ENCODE measurements at places on chromosomes 2 and 18.

DNA sequence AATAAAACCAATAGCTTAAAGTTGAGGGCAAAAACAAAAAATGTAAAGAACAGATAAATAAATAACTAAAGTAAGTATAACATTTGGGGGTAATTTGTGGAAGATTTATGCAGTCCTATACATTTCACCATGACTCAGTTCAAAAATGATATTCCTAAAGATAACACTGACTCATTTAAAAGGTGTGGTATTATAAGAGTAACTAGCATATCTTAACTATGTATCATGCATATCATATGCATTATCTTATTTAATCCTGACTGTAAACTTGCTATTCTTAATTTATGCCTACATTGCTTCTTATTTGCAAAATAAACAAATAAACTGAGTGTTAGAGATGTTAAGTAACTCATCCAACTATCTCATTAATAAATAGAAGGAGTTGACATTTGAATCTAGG is 726.5 kb upstream of the PKDCC start:
- DNase-seq = no peak

- no peak for DNase-seq
Observed at GRCh38 chr2:128547667-128548066, 229.0 kb upstream of the HS6ST1 start.

DNA sequence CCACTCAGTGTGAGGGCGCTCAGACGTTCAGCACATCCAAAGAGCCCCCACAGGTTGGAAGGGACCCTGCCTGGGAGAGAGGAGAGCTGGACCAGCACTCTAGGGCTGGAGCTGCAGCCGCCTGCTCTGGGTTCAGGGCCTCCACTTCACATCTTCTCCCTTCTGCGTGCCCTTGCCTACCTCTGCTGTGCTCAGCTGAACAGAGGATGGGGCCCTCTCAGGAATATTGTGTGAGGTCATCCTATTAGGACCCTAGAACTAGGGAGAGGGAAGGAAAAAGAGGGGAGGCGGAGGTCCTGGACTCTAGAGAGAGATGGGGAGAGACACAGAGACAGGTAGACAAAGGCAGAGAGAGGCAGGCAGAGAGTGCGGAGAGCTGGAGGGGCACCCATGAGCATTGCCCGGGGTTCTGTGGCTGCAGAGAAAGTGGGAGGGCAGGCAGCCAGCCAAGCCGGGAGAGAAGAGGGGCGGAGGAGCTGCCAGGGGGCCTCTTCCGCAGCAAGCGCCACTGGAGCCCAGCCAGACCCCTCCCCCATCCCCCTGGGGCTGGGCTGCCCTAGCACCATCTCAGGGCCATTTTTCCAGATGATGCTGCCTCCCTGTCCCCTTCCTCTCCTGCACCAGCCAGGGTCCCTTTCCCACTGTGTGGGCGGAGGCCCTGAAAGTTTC is 8.3 kb upstream of the TNS1 start:
- DNase-seq = no peak

DNA sequence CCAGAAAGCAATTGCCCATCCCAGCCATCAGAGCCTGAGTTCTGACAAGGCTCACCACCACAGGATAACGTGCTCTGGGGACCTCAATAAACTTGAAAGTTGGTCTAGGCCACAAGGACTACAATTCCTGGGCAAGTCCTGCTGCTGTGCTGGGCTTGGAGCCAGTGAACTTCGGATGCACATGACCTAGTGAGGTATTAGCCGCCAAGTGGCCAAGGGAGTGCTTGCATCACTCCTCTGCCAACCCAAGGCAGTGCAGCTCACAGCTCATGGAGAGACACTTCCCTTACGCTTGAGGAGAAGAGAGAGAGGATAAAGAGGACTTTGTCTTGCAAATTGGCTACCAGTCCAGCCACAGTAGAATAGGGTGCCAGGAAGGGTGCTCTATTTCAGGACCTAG is 219.6 kb downstream of the MBD2 start:
- DNase-seq = no peak

DNA sequence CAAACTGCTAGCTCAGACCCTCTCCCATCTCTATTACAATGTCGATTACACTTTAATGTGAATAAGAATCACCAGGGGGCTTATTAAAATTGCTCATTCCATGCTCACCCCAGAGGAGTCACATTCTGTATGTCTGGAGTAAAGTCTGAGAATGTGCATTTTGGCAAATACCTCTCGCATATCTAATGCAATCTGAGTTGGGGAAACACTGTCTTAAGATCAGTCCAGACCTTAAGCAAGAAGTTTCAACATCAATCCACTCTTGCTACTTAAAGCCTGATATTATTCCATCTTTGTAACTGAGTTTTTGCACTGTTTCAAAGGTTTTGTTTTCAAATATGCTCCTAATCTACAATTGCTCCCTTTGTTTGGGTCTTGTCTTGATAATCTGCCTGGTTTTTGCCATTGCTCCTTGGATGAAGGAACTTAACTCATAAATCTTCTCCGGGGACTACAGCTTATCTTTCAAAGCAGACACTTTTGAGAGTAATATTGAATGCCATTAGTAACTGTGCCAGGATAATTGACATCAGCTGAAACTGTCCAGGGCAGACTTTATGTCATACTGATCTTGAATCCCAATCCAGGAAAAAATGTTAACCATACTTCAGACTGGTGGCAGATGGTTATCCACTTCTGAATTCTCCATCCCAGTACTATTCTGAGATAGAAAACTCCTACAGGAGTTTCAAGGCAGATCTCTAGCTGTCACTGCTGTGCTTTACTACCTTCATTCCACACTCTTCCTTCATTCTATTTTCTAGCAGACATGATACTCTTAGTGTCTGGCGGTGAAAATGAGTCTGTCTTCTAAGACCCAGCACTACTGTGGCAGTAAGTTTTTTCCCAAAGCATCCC is 200.9 kb downstream of the ERBB4 start:
- no peak for DNase-seq

DNA sequence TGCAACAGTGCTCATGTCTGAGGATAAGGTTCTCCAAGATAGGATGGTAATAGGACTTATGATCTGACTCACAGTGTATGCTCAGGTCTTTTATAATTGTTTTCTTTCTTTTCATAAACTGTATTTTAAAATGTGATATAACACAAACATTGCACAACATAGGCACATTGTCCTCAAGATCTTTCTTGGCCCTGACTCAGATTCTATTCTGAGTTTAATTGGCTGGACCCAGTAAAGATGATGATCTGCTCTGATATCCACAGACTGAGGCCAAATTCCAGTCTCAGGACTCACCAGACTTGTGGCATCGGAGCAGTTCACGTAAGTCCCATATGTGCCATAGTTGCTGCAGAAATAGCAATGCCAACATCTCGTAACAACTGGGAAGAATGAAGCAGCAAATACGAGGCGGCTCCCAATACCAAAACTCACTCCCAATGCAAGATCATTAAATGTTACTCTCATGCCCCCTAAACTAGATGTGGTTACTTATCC is 448.9 kb upstream of the SLC14A2 start:
- DNase-seq = no peak

GRCh38 chr18:7512348-7512747 is 54.8 kb upstream of the PTPRM start:
- DNase-seq = no peak

DNA sequence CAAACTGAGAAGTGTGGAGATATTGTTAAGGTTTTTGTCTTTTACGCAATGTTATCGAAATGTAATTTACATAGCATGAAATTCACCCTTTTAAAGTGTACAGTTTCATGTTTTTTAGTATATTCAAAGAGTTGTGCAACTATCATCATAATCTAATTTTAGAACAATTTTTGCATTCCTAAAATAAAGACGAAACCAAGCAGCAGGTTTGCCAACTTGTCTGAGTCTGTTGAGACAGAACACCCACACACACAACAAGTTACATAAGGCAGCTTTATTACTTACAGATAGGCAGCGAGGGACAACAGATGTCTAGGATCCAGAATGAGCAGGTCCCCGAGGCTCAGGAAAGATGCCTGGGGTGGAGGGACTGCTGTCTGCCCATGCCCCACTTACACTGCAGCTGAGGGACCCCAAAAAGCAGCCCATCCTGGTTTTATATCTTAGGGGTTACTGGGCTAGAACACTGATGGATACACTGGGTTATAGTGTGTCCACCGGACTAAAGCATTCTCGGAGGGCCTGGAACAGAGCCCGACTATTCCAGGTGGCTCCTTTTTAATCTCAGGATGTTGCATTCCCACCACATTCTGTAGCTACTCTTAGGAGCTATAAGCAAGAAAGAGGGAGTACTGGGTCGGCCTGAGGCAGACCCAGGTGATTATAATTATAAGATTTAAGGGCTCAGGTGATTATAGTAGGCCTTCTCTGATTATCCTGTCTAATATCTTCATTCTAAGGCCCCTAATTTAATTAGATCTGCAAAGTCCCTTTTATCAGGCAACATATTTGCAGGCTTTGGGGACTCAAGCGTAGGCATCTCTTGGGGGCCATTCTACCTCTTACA is 150.2 kb upstream of the DOK6 start:
- DNase-seq = no peak

- DNase-seq = no peak
Observed at GRCh38 chr2:126935774-126936173, 37.1 kb downstream of the TEX51 start.

GRCh38 chr18:3816610-3817363 is 366.8 kb downstream of the TGIF1 start:
- DNase-seq = no peak

DNA sequence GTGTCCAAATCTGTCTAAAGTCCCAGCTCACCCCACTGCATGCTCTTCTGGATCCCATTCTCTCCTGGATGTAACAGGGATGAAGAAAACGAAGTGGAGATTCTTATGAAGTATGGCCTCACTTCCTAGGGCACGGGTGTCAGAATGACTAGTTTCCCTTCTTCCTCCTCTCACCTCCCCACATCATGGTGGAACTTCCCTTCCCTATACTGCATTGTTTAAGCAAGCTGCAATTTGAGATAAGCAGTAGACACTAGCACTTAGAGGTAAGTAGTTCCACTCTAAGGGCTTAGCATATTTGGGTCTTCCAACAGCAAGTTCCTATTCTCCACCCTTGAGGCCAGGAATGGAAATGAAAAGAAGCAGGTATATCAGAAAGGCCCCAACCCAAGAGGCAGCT is 29.7 kb downstream of the SLC4A5 start:
- no peak for DNase-seq

DNA sequence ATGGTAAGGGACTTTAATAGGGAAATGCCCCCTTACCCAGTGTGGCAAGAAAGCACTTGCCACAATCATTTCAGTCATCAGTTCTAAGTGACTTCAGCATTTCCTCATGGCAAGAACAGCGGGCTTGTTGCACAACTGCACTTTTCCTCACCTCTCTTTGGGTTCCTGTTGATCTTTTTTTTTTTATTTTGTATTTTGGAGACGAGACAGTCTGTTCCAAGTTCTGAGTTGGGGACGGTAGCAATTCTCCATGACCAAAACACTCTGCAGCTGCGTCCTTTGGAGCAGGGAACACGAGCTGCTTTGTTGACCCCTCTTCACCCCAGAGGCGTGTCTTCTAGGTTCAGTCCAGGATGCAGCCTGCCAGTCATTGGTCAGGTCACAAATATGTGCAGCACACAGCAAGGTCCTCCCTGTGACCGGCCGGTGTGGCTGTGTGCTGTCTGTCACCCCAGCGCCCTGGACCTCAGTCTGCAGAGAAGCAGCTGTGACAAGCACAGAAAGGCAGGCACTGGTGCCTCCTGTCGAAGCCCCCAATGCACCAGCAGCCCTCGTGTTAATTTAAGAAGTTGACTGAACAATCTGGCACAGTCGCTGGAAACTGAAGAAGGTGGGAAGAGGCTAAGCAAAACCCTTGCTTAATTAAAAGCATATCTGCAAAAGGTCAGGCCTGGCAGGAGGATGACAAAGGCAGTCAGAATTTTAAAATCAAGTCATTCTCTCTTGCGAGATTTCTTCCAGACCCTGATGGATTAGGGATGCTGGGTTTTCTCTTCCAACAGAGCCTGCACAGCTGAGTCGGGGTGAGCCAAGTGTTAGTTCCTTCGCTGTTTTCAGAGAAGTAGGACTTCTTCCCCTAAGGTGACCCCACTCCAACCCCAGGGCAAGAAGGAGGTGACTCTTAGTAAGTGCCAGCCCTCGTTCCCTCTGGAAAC is 96.7 kb upstream of the COPS8 start:
- DNase-seq = no peak

GRCh38 chr2:136517716-136518115 is 247.6 kb upstream of the THSD7B start:
- DNase-seq = no peak

DNA sequence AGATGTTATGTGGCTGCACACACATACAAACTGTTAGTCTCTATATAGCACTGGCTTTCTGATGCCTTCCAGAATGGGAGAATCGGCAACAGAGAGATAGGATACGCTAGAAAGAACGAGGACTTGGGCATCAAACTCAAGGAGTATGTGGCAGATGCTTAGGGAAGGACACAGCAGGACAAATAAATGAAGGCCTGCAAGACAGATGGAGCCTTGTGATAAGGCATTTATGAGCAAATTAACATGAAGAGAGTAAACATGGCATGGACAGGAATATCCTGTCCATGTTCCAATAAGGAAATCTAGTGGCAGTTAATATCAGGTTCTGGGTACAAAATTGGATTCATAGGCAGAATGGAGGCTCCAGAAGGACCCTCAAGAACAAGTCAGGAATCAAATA is 136.9 kb downstream of the SLC4A10 start:
- no peak for DNase-seq

DNA sequence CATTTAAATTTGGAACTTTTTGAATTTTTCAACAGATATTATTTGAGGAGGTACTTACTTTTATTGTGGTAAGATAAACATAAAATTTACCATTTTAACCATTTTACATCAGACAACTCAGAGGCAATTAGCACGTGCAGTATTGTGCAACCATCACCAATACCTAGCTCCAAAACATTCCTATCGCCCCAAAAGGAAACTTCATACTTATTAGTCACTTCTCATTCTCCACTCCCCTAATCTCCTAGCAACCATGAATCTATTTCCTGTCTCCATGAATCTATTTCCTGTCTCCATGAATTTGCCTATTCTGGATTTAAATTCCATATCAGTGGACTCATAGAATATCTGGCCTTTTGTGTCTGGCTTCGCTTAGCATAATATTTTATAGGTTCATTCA is 69.9 kb upstream of the FAM136A start:
- no peak for DNase-seq

DNA sequence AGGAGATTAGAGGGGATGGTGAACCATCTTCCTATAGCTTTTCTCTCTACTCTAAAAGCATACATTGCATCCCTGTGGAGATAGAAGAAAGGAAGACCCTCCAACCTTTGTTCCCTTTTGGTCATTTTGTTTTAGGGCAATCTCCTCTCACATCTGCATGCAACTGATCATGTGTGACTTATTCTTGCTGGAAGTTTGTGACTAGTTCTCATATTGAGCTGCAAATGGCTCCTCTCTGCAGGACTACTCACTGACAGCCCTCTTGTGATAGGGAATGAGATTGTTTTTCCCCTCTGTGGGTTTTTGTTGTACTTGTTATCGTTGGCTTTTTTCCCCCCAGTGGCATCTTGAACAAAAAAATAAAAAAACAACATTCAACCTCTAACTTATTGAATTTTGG is 416.0 kb upstream of the CNTNAP5 start:
- no peak for DNase-seq

Data from CD4-positive, CD25-positive, alpha-beta regulatory T cell (primary cell).